ENCODE measurements at places on chromosomes 11 and 22.

- no peak for DNase-seq
These were observed 75.6 kb upstream of the GRAMD1B start for GRCh38 chr11:123354371-123354975.

DNA sequence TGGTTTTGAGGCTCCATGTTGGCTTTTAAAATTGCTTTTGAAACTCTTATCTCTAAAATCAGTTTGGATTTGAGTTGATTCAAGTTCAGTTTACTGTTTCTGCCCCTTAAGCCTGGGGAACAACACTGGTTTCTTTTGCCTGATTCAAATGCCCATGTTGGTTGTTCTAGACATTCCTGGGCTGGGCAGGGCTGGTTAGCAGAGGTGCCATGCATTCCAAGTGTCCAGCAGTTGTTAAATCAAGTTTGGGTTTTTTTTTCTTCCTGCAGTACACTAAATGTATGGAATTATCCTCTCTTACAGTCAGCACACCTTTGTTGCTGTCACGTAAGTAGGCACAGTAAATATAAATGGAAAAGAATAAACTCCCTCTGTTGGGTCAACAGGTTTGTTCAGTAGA, 67.2 kb upstream of the MTMR2 start:
- no peak for DNase-seq

GRCh38 chr11:464316-464715, 14.2 kb downstream of the PTDSS2 start:
- DNase-seq = no peak

DNA sequence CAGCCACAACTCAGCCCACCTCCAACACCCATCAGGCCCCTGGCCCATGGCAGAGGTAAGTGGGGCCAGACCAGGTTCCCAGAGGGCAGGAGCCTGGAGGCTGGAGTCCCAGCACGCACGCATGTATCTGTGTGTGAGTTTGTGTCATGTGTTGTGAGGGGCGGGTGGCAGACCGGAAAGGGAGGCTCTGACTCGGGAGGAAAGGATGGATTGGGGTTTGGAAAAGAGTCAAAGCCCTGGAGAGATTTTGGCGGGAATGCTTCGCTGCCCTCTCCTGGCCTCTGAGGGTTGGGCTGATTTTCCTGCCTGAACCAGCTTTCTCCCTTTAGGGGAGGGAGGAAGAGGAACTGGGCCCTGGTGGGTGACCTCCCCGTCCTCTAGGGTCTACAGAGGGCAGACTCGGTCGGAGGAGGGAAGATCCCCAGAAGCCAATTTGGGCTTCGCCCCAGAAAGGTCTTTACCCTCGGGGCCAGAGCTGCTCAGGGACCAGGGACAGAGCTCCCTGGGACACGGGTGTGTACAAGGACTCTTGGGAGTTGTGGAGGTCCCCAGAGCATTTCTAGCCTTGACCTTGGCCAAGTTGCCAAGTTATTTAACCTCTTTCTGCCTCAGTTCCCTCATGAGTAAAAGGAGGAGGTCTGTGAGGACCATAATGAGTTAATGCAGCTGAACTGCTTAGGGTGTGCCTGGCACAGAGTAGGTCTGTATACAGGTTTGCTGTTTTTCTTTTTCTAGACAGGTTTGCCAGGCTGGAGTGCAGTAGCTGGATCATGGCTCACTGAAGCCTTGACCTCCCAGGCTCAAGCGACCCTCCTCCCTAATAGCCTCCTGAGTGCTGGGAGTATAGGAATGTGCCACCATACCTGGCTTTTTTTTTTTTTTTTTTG, 6.9 kb downstream of the C11orf68 start:
- peak; percentile 77 for DNase-seq

DNA sequence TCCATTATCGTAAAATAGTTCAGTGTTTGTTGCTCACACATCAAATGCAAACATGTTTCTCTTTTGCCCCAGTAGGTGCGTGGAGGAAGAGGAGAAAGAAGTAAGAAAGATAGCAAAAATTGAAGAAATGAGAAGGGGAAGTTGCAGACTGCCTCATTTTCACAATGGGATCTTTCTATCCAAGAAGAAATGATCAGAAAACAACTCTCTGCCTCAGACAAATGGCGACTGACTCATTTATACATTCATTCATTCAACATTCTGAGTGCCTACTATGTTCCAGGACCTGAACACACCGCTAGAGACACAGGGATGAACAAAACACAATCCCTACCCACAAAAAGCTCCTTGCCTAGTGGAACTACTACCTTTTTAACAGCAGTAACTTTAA, 367 bp downstream of the HPS5 start:
- peak; percentile 46 for DNase-seq

GRCh38 chr11:128026596-128026995, 560.8 kb downstream of the ETS1 start:
- peak; percentile 48 for DNase-seq

DNA sequence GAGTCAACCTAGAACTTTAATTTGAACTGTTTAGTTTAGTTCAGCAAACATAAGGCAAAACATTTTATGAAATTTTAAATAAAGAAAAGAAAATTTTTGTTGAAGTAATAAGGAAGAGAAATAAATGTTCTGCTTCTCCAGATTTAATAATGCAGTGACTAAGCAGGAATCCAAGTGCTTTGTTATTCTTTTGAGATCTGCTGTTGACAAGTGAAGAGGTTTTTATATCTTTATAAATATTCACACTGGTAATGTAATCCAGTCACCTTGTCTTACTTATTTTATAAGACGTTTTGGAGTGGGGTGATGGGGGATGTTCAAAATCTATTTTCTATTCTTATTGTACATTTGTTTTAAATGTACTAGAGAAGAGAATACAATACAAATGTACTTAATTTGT, 725.9 kb upstream of the CCDC179 start:
- DNase-seq = no peak

GRCh38 chr22:44870021-44870420, 117.6 kb downstream of the ARHGAP8 start:
- DNase-seq = peak; percentile 51

DNA sequence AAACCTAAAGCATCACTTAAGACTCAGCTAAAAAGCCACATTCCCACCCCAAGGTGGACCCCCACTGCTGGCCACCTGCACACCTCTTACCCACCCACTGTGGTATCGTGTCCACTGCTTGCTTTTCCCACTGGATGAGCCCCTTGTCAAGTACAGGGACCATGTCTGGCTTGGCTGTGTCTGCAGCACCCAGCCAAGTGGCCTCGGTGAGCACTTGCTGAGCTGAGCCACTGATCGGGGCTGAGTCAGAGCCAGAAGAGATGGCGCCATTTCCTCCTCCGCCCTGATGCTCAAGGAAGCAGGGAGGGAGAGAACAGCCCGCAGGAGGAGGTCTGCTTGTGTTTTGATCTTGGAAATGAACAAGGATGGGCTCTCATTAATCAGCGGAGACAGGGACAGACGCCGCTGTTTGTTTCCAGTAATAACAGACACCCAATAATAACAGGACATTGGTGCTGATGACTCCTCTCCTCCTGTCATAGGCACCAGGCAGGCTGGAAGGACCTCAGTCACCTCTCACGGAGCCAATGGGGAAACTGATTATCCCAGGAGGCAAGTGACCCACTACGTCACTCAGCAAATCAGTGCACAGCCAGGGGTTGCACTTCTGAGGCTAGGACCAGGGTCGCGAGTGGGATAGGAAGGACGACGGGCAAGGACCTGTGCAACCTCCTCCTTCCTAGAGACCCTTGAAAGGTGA, 85.2 kb upstream of the RTL6 start:
- DNase-seq = peak; percentile 55

DNA sequence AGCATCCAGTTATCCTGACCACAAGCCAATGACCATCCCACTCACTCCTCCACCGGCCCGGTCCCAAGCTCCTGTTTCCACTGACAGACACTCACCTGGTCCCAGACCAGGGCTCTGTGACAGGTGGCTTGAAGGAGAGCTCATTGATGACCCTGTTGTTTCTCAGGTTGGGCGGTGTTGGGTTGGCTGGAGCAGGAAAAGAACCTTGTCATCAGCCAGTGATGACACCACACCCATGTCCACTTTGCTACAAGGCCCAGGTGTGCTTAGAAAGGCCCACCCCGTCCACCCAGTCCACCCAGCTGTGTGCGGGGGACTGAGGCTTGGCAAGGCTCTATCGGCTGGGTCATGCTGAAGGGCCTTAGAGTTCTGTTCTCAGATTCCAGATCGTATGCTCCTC, 42.9 kb downstream of the GAB4 start:
- DNase-seq = no peak

GRCh38 chr11:12110714-12111548, 541 bp downstream of the MICAL2 start:
- peak; percentile 55 for DNase-seq

GRCh38 chr11:122075016-122075415, 41.0 kb downstream of the BLID start:
- DNase-seq = no peak

GRCh38 chr11:75654314-75654713, 14.5 kb downstream of the MAP6 start:
- no peak for DNase-seq

- no peak for DNase-seq
These were observed 881.2 kb downstream of the OPCML start for GRCh38 chr11:132650969-132651720.

- peak; percentile 56 for DNase-seq
These were observed 57.5 kb downstream of the ABTB2 start for GRCh38 chr11:34300026-34300925.

DNA sequence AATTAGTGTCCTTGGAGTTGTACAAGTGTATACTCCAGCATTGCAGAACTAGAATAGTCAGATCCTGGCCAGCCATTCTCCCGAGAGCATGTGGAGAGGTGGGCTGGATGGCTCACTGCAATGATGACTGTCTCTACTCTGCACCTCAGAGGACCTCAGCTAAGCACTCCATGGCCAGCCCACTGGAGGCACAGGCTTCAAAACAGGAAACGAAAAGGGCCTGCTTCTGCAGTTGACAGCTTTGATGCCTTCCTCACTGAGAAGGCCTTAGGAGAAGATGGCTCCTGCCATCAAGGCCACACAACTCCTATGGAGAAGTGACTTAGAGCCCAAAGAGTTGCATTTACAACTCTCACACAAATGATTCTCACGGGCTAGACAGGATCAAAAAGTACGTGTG, 9.1 kb downstream of the POLD4 start:
- DNase-seq = no peak

- DNase-seq = peak; percentile 25
These were observed 9.1 kb upstream of the TAGLN start for GRCh38 chr11:117189941-117190544.

GRCh38 chr11:115475564-115475963, 28.7 kb downstream of the CADM1 start:
- no peak for DNase-seq

DNA sequence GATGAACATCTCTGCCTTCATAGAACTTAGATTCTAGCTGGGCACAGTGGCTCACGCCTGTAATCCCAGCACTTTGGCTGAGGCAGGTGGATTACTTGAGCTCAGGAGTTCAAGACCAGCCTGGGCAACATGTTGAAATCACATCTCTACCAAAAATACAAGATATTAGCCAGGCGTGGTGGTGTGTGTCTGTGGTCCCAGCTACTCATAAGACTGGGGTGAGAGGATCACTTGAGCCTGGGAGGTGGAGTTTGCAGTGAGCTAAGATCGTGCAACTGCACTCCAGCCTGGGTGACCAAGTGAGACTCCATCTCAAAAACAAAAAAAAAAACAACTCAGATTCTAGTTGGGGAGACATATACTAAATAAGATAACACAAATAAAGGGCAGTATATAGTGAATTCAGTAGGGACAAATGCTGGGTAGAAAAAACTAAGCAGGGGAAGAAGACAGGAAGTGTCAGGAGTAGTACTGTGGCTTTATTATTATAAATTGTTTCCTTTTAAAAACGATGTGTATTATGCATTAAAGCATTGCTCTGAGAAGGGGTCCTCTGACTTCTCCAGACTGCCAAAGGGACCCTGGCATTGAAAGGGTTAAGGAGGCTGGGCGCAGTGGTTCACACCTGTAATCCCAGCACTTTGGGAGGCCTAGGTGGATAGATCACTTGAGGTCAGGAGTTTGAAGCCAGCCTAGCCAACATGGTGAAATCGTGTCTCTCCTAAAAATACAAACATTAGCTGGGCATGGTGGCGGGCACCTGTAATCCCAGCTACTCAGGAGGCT, 46.7 kb downstream of the PACS1 start:
- DNase-seq = no peak

- no peak for DNase-seq
These were observed 62.6 kb downstream of the CTTN start for GRCh38 chr11:70460964-70461363.

DNA sequence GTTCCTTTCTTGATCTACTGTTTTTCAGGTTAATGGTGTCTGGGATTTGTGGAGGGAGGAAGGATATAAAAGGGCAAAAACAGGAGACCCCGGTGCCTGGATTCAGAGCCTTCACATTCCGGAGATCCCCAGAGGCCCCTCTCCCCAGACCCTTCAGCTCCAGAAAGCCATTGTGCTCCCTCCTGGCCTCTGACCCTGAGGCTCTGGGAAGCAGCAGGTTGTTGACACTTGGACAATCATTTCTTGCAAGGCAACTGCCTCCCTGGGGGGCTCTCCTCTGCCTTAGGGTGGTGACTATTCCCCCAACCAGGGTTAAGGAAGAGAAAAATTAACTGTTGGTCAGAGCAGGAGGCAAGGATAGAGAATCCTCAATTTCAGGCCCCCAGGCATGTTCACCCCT, 86.9 kb upstream of the NNMT start:
- no peak for DNase-seq

DNA sequence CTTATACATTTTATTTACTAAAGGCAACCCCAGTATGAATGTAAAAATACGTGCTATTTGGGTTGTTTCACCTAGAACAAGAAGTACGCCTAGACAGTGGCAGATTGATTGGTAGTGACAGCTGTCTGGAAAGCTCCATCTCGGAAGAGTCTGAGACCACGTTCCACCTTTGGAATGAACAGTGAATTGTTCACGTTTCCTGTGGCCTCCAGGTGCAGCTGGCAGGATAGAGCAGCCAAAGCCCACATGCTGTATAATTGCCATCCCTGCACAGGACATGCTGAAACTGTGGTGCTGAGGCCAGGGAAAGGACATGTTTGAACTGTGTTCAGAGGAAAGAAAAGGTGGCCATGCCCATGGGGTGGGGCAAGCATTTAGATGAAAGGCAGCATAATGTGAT, 218.7 kb upstream of the MTNR1B start:
- no peak for DNase-seq

- no peak for DNase-seq
These were observed 4.8 kb downstream of the SLC35E4 start for GRCh38 chr22:30640361-30640760.

DNA sequence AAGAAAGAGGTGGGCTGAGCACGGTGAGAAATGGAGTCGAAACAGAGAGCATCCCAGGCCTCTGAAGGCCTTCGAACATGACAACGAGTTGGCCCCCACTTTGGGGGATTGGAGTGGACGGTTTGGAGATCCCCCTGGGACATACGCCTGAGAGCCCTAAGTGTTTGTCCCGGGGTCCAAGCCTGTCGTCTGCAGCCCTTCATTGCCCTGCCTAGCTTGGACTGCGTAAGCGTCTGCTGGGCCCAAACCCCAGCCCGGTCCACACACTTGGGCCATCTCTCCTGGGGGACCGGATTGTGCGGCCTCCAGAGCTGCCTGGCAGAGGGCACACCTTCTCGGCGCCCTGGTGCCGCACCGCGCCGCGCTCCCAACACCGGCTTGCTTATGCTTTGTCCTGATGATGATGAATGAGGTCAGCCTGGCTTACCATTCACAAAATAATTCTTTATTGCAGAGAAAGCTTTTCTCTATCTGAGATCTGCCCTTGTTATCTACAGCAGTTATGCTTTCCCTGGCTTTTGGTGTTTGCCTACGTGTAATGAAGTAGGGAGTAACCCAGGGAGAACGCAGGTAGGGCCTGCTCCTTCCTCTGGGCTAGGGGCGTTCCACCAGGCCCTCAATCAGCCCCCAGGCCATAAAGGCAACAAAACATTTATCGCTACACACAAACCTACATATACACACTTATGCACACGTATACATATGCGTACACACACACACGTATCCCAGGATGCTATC, 85.9 kb upstream of the PPARA start:
- no peak for DNase-seq
